ENCODE measurements at places on chromosomes 12 and 14.

DNA sequence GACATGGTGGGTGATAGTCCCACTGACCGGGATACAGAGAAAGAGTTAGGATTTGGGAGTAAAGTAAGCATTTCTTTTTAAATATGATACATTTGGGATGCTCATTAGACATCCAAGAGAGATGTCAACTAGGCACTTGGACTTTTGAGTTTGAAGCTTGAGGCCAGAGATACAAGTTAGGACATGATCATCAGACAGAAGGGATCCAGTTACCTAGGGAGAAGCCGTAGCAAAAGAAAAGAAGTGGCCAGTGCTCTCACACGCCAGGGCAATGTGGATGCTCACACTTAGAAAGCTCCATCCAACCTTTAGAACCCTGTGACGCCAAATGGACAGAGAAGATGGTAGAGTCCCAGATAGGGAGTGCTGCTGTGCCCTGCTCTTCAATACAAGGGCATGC, 14.0 kb upstream of the STON2 start:
- DNase-seq: no peak

DNA sequence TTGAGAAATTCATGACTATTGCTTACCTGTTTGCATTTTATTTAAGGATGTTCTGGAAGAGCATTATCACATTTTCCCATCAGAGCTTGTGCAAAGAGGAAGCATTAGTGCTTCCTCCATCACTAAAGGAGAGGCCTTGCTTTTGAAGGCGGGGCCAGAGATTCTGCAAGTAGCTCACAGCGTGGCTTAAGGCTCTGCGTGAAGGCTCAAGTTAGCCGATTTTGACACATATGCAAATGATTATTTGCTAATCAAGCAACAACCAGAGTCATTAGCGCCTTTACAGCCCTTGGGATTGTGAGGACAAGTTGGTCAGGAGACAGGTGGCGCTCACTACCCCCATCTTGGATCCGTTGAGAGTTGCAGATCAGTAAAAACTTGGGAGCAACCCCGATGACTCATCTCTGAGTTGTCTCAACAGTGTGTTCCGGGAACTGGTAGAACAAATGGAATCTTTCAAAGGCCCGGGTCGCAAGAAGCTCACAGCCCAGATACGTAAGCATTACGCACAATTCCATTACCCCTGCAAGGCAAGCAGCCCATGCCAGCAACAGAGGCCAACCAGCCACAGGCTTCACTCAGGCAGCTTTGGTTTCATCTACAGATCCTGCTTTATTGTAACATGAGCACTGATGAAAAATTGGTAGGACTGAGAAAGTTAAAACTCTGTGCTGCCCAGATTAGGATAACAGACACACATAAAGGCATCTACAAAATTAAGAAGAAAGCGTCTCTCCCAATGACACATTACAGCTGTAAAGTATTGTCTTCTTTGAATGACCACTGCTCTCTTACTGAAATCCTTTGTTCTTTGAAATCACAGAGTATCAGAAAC, 34.9 kb upstream of the SPTSSA start:
- DNase-seq: no peak

- DNase-seq: no peak
Measured at GRCh38 chr12:81692008-81692407, 67.1 kb downstream of the PPFIA2 start.

DNA sequence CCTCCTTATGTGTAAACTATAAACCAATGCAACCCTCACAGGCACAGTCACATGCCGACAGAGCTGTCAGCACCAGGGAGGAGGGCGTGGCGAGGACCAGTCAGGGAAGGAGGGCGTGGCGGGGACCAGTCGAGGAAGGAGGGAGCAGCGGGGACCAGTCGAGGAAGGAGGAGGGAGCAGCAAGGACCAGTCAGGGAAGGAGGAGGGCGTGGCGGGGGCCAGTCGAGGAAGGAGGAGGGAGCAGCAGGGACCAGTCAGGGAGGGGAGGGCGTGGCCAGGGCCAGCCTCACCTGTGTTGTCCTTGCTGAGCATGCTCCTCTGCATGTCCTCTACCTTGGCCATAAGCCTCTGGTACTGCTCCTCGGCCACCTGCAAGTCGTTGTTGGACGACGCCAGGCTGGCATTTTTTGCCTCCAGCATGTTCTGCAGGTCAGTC, 24.2 kb downstream of the GOLGA3 start:
- no peak for DNase-seq

- no peak for DNase-seq
Measured at GRCh38 chr14:103499709-103500108, 22.9 kb downstream of the CKB start.

- no peak for DNase-seq
Measured at GRCh38 chr14:65206448-65207096, 104.3 kb upstream of the MAX start.

GRCh38 chr12:95943330-95943842, at the start of gene AMDHD1:
TSS of gene AMDHD1 (plus strand) at chr12:95943331. CDS start at chr12:95943399, 68 bp downstream.
- no peak for DNase-seq

All from NCI-H1092 (cell line).